H9 (cell line): ENCODE measurements at places on chromosomes 2 and 18. TPM values are rescaled to one million over a fixed set of nuclear protein-coding genes. Genes with fewer than 3 reads are reported as not detected.

Gene NOSTRIN
- not detected in 2 replicates for total RNA-seq

Gene IL36G
- not detected in 2 replicates for total RNA-seq

Gene ANKRD62
- total RNA-seq, result not detected in 2 replicates

Gene ALK
- not detected in 2 replicates for total RNA-seq

Gene RAPGEF4
- total RNA-seq, result 1.4 and 1.5 TPM in 2 replicates

Gene RPRM
- total RNA-seq, result 38.4 and 41.3 TPM in 2 replicates

DNA sequence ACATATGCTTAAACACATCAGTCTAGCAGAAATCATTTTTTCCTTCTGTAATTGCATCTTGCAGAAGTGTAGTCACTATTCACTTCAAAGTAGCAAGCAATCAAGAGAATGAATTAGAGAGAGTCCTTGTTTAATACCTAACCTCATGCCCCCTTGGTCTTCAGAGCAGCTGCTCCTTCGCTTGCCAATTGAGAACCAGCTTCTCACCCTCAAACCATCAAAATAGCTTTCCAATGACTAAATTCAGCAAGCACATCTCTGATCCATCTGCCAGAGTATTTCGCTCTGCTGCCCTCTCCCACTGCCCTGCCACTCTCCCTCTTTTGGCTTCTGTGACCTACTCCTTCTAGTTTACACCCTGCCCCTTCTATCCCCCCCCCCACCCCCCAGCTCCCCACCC lies 120.7 kb upstream of the AGAP1 start:
- H3K4me1 ChIP-seq, result no peaks in the 10 kb centered on the region
- H3K27me3 ChIP-seq, result no peaks in the 10 kb centered on the region
- no peak for DNase-seq
- no peaks in the 10 kb centered on the region for H3K36me3 ChIP-seq
- no peak overlapping the region for H3K27ac ChIP-seq

- peaks cover 18% of the 10 kb centered on the region for H3K36me3 ChIP-seq
- H3K27me3 ChIP-seq, result no peaks in the 10 kb centered on the region
- H3K4me3 ChIP-seq, result no peak overlapping the region
- no peak for DNase-seq
- H3K27ac ChIP-seq, result no peak overlapping the region
Observed at GRCh38 chr2:46584134-46584848, 104.9 kb downstream of the TMEM247 start.

DNA sequence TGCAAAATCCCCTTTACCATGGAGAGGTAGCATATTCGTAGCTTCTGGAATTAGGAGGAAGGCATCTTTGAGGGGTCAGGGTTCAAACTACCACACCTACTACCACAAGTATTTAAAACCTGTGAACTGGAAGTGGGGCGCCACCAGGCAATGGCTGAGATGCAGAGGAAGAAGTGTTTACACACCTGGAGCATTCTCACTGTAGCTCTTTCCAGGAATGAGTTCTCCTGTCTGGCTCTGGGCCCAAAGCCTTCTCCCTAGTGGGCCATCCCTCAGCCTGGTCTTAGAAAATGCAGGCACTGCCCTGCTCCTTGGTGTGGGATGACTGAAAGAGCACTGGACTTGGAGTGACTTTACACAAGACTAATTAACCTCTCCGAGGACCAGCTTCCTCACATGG lies 30.7 kb upstream of the FOXI3 start:
- H3K27ac ChIP-seq, result no peak overlapping the region
- H3K4me1 ChIP-seq, result no peaks in the 10 kb centered on the region; the same call in 1 of the 2 replicates
- DNase-seq, result no peak
- no peaks in the 10 kb centered on the region for H3K27me3 ChIP-seq
- H3K36me3 ChIP-seq, result no peaks in the 10 kb centered on the region

DNA sequence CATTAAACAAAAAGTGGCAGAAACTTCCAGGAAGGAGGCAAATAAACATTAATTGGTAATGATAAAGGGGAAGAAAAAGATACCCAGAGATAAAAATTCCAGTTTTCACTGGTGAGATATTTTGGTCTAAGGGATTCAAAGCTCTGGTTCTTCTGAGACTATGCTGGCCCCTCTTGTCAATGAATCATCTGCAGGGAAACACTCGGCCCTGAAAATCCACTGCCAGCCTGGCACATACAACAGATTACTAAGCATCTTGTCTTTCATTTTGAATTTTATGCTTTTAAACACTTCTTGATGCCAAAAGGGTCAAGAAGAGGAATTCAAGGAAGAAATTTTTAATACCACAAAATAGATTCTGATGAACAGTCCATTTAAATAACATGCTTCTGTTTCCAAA lies 1603.8 kb upstream of the ZEB2 start:
- H3K4me1 ChIP-seq, result no peaks in the 10 kb centered on the region
- H3K4me3 ChIP-seq, result no peak overlapping the region
- no peak for DNase-seq
- H3K36me3 ChIP-seq, result peaks cover 5% of the 10 kb centered on the region; the same call in 1 of the 3 replicates
- H3K27ac ChIP-seq, result no peak overlapping the region

- H3K4me1 ChIP-seq, result no peaks in the 10 kb centered on the region
- no peaks in the 10 kb centered on the region for H3K27me3 ChIP-seq
- DNase-seq, result no peak
- H3K4me3 ChIP-seq, result no peak overlapping the region
- H3K36me3 ChIP-seq, result no peaks in the 10 kb centered on the region
Observed at GRCh38 chr18:10680271-10680596, 154.4 kb downstream of the NAPG start.

GRCh38 chr2:10178751-10179150 lies 56.2 kb downstream of the RRM2 start:
- no peak overlapping the region for H3K27ac ChIP-seq
- no peak overlapping the region for H3K4me3 ChIP-seq
- no peak for DNase-seq
- no peaks in the 10 kb centered on the region for H3K4me1 ChIP-seq
- H3K36me3 ChIP-seq, result peaks cover 3% of the 10 kb centered on the region; the same call in 1 of the 3 replicates

DNA sequence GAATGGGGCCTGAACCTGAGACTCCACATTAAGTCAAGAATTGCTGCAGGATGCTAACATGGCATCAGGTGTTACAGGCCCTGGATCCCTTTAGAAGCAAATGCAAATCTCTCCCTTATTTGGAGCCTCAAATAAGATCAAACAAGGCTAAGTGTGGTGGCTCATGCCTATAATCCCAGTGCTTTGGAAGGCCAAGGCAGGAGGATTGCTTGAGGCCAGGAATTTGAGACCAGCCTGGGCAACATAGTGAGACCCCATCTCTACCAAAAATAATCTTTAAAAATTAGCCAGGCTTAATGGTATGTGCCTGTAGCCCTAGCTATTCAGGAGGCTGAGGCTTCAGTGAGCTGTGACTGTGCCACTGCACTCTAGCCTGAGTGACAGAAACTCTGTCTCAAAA lies 89.4 kb downstream of the DYM start:
- no peaks in the 10 kb centered on the region; the same call in 1 of the 2 replicates for H3K36me3 ChIP-seq
- no peak overlapping the region for H3K27ac ChIP-seq
- no peaks in the 10 kb centered on the region for H3K27me3 ChIP-seq
- no peak overlapping the region for H3K4me3 ChIP-seq

DNA sequence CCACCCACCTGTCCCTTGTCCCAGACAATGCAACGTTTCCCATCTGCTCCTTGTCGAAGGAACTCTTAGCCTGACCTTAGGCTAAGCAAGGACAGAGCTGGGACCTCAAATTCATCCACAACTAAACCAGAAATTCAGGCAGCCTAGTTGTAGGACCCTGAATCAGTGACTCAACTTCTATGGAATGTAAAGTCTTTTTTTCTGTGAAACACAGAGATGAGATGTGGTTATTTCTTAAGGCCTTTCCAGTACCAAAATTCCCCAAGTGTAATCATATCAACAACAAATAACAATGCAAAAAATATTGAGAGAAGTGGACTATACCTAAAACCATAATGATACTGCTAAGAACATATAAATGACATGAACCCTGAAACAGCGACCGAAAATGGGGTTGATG lies 46.7 kb downstream of the EN1 start:
- H3K4me1 ChIP-seq, result no peaks in the 10 kb centered on the region
- no peak overlapping the region for H3K4me3 ChIP-seq
- no peak overlapping the region for H3K27ac ChIP-seq
- no peak for DNase-seq
- H3K36me3 ChIP-seq, result no peaks in the 10 kb centered on the region; the same call in 2 of the 3 replicates
- H3K27me3 ChIP-seq, result no peaks in the 10 kb centered on the region

- H3K4me1 ChIP-seq, result no peaks in the 10 kb centered on the region; the same call in 1 of the 2 replicates
- H3K27ac ChIP-seq, result no peak overlapping the region
- DNase-seq, result peak; percentile 50
Observed at GRCh38 chr2:240819126-240819857, 727 bp downstream of the KIF1A start.

DNA sequence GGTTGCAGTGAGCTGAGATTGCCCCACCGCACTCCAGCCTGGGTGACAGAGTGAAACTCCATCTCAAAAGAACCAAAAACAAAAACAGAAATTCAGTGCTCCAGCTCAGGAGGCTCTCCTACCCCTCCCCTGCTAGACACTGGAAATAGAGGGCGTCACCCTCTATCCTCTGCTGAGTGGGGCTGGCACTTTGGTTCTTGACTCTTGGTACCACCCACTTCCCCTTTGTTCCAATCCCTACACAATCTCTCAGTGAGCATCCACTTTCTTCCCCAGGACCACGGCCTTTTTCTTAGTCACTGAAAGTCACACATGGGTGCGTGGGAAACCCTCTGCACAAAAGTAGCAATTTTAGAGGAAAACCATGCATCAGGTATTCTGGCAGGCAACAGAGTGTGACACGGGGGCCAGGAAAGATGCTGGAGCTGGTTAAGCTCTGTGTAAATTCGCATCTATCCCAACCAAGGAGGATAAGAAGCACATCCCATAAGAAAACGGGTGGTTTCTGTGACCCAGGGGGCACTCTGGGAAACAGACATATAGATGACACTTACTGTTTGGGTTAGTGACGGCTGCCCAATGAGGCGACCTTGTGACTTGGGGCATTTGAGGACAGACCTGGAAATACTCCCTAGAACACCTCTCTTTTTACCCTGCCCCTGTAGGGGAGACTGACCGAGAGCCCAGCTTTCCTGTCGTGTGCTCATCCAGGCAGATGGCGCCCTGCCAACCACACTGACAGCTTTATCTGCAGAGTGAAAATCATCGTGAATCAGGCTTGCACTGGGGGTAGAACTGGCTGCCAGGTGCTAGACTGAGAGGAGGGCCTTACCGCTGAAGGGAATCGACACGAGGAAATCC lies 7.7 kb downstream of the HJURP start:
- DNase-seq, result no peak
- H3K4me3 ChIP-seq, result no peak overlapping the region
- no peak overlapping the region for H3K27ac ChIP-seq
- H3K27me3 ChIP-seq, result no peaks in the 10 kb centered on the region

DNA sequence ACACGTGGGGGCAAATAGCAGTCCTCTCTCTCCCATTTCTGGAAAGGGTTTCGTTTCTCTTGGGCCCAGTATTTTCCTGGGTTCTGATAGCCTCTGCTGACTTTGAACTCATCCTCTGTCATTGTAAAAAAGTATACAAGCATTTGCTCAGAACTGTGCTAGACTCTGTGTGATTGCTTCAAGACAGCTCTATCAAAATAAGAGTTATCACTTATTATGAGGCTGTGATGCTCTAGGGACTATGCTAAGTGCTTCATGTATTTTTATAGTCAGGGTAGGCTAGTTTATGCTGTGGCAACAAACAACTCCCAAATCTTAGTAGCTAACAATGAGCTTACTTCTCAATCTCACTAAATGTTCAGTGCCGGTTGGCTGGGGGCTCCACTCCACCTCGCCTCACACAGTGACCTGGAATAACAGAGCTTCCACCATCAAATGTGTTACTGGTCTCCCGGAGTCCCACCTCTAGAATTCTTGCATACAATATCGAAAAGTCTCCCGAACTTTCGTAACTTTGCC lies 110.8 kb upstream of the CDC42EP3 start:
- no peaks in the 10 kb centered on the region for H3K4me1 ChIP-seq
- no peak overlapping the region for H3K4me3 ChIP-seq
- H3K27ac ChIP-seq, result no peak overlapping the region
- H3K27me3 ChIP-seq, result no peaks in the 10 kb centered on the region
